ENCODE measurements at places on chromosomes 3 and 15. TPM values are rescaled to one million over a fixed set of nuclear protein-coding genes. Genes with fewer than 3 reads are reported as not detected.

DNA sequence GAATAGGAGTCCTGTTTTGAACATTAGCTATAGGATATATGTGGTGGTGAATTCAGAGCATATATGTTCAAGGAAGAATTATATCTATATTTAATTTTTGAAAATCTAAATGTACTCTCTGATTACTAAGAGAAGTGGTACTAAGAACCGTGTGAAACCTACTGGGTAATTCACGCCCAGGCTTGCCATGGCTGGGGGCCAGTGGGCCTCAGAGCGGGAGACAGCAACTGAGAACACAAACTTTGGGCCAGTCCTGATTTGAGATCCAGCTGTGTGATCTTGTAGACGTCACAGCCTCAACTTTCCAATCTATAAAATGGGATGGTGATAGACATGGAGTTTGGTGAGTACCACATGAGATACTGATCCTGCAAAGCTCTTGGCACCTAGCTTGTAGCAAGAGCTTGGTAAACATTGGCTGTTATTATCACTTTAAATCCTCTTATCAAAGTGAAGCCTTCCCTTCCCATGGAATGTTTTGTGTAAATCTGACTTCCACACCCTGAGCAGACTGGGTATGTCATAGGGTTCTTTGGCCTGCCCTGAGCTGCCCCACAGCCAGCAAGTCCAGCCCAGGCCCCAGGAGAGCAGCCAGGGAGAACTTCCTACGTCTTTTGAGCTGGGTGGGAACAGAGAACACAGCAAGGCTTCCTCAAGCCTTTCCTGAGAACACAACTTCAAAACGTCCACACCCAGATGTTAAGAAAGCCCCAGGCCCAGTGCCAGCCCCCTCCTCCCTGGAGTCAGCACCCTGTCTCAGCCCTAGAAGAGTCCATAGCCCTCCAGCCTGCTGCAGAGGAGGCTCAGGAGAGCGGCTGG lies 8.2 kb upstream of the PAQR5 start:
- DNase-seq = no peak

DNA sequence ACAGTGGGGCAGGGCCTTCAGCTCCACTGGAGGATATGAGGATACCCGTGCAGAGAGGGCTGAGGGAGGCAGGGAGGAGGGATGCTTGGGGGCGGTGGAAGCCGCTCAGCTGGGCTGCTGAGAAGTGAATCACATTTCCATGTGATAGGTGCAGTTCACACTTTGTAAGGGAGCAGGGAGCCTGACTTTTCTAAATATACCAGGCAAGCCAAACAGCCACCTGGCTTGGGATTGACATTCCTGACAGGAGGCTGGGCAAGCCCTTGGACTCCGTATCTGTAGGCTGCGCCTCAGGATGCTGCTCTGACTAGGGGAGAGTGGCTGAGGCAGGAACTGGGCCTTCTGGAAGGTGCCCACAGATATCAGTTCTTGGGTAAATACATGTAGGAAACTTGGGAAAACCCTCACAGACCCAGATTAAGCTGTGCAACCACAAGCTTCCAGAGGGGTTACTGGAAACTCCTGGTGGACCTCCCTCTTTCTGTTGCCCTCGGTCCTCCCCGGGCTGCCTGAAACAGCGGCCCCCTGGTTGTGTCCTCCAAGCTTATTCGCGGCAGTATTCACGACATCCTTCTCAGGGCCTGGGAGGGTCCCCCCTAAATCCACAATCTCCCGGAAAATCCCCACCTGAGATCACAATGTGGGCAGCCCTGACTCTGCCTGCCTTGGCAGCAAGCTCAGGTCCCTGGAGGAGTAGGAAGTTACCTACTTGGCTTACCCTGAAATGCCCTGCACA lies 33.0 kb upstream of the ADCY5 start:
- no peak for DNase-seq

DNA sequence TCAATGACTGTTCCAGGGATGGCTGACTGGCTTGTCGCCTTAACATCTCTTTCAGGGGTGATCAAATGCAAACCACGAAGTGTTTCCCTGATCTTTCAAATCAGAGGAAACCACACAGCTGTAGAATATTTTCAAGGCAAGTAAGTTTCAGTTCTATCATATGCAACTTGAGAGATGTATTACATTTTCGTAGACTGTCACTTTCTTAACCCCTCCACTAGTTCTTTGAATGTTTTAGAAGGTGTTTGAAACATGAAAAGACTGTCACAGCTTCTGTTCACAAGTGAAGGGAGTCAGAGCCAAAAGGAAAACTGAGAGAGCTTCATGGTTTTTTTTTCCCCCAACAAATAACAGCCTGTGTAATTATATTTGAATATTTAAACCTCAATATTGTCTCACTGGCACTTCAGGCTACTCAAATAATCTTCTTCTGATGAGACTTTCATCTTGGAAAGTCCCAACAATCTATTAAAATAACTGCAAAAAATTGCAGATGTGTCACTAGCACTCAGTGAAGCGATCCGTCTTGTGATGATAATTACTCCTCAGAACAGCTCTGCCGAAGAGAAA lies 25.9 kb upstream of the CAPN7 start:
- no peak for DNase-seq

DNA sequence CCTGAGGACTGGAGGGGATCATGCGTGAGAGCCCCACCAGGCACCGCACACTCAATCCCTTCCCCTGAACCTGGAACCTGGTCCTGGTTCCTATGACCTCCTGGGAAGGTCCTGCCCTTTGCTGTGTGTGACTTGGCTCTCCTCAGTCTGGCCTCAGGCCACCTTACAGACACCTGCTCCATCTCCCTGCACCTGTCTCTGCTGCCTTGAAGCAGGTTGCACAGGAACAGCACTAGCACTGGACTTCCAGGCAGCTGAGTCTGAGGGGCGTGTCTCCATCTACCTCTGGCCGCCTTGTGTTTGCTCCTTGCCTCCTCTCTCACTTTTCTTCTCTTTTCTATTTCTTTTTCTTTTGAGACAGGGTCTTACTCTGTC lies 15.4 kb downstream of the PSTPIP1 start:
- no peak for DNase-seq

DNA sequence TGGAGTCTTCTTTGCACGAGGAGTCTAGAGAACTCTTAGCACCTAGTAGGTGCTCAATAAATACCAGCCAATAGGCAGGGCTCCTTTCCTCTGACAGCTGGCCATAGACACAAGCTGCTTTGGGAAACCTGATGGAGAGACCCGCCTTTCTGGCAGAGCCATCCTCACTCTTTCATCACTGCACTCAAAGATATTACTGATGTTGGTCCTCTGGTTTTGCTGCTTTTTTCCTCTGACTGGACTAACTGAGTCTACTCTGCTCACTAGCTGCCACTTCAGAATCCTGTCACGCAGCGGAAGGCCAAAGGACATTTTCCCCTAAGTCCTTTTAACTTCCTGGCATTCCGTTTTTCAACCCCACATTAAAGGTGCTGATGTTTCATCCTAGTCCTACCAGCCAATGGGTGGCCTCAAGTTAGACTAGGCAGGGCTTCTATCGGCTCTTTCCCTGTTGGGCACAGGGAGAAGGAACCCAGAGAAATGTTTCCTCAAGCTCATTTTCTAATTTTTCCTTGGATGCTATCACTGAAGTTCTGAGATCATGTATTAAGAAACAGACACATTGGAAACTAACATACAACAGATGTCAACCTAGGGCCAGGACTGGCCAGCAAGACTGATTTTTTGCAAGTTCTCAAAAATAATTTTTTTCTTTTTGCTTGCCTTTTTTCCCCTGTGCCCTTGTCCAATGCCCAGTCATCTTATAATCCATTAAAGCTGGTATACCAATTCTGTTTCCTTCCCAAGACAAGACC lies 132.8 kb upstream of the ICE2 start:
- no peak for DNase-seq

GRCh38 chr3:122365073-122365472 lies 18.0 kb downstream of the MIX23 start:
- no peak for DNase-seq

DNA sequence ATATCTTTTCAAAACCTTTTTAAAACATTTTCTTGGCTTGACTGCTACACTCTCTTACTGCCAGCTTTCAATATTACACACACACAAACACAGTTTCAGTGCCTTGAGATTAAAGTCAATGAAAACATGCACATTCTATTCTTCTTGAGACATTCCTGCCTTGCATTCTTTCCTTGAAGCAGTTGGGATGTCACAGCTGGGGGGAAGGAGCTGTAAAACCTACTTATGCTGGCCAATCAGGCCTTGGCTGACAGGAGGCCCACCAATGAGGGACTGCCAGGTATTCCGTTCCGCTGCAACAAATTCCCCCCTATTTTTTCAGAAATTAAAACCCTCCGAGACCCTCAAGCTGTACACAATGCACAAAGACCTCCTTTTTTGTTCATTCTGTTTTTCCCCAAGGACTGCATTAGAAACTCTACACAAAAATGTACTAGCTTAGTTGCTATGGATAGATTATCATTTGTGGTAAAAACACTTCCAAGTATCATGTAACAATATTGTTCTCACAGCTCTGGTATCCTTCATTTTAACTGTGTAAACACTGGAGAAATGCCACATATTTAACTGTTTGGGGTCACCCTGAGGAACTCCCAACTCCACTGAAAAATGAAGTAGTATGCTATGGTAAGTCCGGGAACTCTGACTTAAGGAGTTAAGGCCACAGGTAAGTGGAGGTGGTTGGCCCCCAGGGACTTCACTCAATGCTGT lies 18.5 kb downstream of the FSTL1 start:
- DNase-seq = no peak

DNA sequence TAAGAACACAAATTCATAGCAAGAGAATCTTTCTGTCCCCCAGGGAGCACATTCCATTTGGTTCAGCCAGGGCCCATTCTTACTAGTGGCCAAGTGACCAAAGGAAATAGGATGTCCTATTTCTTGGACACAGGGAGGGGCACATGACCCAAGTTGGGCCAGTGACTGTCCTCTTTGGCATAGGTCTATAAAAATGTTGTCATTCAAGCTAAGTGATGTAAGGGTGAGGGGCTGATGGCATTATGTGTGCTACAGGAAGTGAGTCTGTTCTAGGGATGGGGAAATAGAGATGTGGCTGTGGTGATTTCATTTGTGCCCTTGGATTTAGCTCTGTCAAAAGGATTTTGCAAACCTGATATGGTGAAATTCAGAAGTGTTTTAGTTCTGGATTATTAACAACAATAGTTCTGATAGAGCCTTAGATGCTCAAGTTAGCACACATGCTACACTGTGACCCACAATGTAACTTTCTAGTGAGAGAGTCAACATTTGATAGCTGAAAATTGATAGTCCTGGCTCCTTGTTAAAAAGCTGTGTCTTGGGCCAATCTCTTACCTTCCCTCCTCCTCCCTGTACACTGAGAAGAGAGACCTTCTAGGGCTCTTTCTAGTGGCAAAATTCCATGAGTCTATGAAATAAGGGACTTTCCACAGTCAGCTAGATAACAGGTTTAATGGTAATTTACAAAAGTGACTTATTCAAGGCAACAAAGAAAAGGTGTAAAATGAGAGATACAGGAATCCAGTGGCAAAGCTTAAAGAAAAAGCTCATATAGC lies 117.2 kb downstream of the THRB start:
- DNase-seq = no peak

- DNase-seq = peak; percentile 28
Observed at GRCh38 chr3:179563271-179563783, 601 bp downstream of the ACTL6A start.

DNA sequence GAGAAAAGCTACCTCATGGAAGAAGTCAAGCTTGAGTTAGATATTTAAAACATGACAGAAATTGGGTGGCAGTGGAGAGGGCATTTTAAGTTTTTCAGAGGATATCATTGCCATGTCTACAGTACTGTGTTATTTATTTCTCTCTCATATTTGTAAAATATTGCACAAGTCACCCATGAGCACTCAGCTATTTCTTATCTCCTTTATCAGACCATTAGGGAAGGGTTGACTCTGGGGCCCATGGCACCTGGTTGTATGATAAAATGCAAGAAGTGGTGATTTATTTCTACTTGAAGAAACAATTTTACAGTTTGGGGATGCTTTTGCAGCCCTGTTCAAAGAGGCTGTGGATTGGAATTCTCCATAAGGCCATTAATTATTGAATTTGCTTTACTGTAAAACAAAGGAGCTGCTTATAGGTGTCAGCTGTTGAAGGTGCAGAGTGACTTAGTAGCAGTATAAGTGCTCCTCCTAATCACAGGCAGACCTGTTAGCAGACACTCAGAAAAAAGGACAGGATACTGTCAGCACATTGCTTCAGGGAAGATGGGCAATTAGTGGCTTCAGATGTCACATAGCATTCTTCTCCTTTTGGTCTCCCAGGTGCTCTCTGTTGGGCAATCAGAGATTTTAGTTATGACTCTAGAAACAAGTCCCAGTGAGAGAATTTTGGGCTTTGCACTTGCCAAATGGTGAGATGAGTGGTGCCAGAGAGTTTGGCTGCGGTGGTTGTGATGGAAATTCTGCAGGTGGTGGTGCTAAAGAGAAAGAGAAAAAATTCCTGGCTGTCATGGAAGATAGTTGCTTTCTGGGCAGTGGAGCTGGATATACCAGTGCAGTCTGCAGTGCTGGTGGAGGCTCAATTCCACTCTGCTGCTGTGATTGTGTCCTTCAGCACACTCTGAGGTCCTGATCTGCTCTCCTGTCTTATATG lies 129.7 kb upstream of the ROPN1 start:
- DNase-seq = no peak

GRCh38 chr3:114213627-114214541 lies 23.5 kb downstream of the ZNF80 start:
- peak; percentile 14 for DNase-seq

- peak; percentile 57 for DNase-seq
Observed at GRCh38 chr3:11385891-11386290, 113.7 kb downstream of the ATG7 start.

GRCh38 chr3:141860086-141860669 lies 16.3 kb upstream of the ATP1B3 start:
- DNase-seq = no peak

DNA sequence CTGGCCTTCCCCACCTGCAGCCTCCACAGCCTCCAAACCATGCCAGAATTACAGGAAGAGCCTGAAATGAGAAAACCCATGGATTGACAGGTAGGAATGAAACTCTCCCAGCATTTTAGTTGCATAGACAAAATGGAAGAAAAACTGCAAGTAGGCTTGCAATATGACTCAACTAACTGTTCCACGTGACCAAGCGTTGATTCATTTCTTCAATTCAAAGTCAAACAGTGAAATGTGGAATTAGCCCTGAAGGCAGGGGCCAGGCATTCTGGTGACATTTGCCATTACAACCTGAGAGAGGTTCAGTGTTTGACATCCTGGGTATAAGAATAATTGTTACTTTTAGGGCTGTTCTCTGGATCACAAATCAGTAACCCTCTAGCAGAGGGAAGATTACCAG lies 676.5 kb upstream of the CFAP20DC start:
- DNase-seq = no peak

DNA sequence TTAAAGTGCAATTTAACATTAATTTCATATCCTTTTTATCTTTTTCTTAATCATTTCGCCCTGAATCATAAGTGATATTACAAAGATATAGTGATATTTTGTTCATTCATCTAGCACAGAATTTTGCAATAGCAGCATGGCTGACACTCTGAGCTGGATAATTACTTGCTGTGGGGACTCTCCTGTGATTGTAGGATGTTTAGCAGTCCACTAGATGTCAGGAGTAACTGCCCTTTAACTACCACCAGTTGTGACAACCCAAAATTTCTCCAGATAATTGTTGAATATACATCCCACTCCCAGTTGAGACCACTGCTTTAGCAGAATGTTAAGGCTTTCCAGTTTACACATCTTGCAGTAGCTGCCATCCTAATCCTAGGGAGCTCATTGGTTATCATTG lies 196.8 kb upstream of the MBNL1 start:
- no peak for DNase-seq

Gene ATP8B4
- polyA plus RNA-seq = 4.3 TPM

Gene CAPN3
- polyA plus RNA-seq = 544 TPM

Gene PLAAT1
- 21.1 TPM for polyA plus RNA-seq

Gene RBP2
- polyA plus RNA-seq = not detected

Gene DUOX2
- polyA plus RNA-seq = 0.13 TPM
